IMR-90 (cell line): ENCODE measurements at places on chromosomes 1 and 21. TPM values are rescaled to one million over a fixed set of nuclear protein-coding genes. Genes with fewer than 3 reads are reported as not detected.
A peak's percentile ranks its signal among the peaks of the same experiment; 100 is the strongest.

OVAAL gene
- not detected in 2 replicates for total RNA-seq

CDC73 gene
- total RNA-seq = 29.6 and 44.7 TPM in 2 replicates

GRCh38 chr21:17195976-17196375 is 316.9 kb upstream of the CXADR start:
- DNase-seq = no peak

GRCh38 chr1:3799976-3800685 is 3.8 kb upstream of the LRRC47 start:
- DNase-seq = no peak

LCE2C gene
- not detected in 2 replicates for total RNA-seq

PLA2G2F gene
- not detected in 2 replicates for total RNA-seq

DNA sequence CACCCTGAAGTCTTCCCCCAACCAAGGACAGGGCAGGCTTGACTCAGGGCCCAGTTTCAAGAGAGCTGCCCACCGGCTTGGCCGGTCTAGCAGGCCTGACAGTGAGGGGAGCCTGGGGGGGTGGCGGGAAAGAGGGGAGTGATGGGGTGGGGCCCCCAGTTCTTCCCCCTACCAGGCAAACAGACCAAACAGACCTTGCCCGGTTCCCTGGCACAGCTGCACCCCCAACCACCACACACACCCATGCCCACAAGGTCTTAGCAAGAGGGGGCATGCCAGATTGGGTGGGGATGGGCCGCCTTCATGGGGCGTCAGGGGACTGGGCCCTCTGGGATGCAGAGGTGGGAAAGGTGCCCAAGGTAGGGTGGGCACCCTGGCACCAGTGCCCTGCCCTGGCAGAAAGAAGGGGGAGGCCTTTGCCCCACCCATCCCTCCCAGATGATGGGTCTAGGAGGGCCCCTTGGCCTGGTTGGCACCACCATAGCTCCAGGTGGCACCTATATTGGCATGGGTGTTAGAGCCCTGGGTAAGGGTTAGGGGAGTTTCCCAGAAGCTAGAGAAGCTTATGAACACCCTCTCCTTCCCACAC is 8.9 kb downstream of the ZBTB7B start:
- DNase-seq = no peak

GRCh38 chr21:41593760-41594138 is 85.8 kb upstream of the TMPRSS2 start:
- DNase-seq = no peak

ALG14 gene
- total RNA-seq = 1.4 and 2.0 TPM in 2 replicates

GRCh38 chr21:35034203-35034926 is 14.7 kb downstream of the RUNX1 start:
- DNase-seq = no peak

DNA sequence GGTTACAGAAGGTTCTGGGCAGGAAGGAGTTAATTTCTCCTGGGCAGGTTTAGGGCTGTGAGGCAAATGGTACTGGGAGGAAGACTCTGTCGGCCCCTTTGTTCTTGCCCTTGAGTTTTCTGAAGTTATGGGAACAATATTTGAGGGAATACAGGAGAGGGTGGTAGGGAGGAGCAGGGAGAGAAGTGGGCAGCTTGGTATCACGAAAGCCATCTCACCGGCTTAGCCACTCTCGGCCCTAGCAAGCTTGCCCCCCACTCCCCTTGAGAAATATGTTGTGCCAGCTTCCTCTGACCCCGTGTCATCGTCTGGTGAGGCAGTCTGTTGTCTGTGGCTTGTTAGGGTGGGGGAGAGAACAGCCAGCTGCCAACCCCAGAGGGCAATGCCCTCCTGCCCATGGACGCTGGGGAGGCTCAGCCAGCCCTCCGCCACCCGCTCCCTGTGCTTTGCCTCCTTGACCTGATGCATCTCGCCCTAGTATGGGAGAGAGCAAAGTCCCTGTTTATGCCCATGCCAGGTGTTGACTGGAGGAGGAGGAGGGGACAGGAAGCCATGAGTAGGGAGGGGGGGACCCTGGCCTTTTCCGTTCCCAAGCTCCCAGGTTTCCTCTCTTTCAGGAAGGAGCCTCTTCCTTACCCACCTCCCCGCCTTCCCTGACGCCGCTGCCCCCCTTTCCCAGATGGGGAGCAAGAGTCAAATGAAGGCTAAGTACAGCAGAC is 1.2 kb downstream of the EFNA1 start:
- no peak for DNase-seq

SLC1A7 gene
- not detected in 2 replicates for total RNA-seq

DNA sequence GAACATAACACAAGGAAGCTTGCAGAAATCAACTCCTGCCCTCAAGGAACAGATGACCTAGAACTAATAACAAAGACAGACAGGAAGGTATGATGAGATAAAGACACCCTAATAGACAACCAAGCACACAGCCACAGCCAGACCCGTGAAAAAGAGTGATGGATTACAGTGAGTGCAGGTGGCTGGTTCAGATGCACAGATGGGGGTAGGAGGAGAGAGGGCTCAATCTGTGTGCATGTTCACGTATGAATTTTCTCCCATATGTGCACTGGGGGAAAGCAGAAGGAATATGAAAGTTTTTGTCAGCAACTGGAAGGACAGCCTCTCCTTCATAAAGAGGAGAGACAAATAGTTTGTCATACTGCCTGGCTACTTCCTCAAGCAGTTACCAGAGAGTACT is 367.1 kb downstream of the PBX1 start:
- DNase-seq = no peak

DNA sequence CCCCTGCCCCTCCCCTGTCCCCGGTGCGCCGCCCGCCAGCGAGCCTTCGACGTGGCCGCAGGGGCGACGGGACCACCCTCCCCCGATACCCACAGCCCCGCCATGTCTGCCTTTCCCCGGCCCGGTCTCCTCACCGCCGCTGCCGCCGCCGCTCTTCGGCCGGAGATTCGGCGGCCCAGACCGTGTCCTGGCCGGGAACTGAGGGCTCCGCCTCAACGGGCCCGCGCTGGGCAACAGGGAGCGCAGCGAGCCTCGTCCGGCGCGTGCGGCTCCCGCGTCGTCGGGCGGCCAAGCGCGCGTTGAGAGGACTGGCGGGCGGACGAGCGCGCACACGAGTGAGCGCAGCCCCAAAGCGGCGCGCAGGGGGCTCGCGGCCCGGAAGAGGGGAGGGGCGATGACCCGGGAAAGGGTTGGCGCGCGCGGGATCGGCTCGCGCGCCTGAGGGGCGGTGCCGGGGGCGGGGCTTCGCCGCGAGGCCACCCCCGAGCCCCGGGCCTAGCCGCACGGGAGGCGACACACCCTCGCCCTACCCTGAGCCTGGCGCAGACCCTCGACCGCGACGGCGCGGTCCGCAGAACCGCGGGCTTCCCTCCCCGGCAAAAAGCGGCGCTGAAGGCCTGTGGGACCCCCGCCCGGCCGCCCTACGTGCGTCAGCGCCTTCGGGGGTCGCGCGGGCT is at the start of gene BTG3:
TSS of gene BTG3 (minus strand) at position 337 of the 677 bp plus-strand sequence. CDS start 3,757 bp downstream, outside the sequence.
- peak; percentile 76 for DNase-seq

CD5L gene
- not detected in 2 replicates for total RNA-seq

DNA sequence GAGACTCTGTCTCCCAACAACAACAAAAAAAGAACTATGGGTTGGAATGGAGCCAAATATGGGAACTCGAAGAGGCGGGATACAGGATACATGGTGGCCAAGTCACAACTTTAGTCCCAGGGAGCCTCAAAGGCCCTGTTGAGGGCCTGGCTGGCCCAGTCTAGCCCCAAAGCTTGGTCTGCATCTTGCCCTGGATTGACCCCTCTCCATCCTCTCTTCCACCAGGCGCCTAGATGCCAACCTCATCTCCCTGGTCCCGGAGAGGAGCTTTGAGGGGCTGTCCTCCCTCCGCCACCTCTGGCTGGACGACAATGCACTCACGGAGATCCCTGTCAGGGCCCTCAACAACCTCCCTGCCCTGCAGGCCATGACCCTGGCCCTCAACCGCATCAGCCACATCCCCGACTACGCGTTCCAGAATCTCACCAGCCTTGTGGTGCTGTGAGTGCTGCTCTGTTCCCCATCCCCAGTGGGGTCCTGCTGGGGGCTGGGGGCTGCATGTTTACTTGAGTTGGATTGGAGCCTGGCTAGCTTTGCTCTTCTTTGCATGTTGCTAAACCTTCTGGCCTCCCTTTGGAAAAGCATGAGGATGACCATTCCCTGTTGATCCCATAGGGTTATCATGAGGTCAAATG is 65.5 kb downstream of the UBE2T start:
- DNase-seq = no peak

MCL1 gene
- 142 and 212 TPM in 2 replicates for total RNA-seq

HSF2BP gene
- total RNA-seq = 0.83 and 0.90 TPM in 2 replicates

DNA sequence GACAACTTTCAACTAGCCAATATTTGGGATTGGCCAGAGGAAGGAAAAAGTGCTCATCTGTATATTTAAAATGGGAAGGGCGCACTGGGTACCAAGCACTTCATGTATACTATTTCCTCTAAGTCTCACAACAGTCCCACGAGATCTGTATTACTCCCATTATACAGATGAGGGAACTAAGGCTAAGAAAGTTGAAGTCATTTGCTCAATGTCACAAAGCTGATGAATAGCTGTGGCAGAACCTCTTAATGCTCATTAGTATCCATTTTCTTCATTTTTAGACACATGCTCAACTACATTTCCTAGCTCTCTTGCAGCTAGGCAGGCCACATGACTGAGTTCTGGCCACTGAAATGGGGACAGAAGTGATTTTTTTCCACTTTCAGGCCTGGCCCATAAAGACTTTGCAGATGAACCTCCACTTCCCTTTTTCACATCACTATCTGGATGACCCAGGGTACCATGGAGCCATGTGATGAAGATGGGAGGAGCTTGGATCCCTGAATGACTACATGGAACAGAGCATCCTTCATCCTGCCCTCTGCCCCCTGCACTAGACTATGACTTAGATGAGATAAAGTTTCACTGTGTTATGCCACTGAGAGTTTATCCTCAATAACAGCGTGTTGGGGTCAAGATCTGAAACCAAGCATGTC is 31.8 kb downstream of the ATF3 start:
- no peak for DNase-seq

DNA sequence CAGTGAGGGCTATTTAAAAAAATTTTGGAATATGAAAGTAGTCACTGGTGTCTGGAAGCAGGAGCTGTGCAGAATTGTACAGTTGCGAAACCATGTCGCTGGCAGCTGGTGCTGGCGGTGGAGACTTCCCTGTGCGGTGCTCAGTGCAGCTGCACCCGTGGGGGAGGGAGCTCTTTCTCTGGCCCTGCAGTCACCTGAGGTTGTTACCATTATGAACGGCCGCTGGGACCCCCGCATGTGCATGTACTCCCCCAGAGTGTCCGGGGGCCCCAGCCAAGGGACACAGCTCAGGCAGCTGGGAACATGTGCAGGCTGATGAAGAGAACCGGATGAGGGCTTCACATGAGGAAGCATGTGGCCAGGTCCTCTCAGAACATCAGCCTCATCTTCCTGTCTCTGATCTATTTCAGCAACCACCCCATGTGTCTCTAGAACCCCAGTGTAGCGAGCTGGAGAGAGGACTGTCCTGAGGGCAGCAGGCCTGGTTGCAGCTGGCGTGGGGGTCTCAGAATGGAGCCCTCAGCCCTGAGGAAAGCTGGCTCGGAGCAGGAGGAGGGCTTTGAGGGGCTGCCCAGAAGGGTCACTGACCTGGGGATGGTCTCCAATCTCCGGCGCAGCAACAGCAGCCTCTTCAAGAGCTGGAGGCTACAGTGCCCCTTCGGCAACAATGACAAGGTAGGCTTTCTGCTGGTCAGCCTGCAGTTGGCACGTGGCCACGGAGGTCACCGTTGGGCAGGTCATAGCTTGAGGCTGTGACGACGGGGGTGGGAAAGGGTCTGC is at the start of gene TRPM2:
TSS of gene TRPM2 (plus strand) at position 431 of the 780 bp plus-strand sequence. CDS start at position 511, 80 bp downstream.
- DNase-seq = no peak

GCLM gene
- 18.3 and 20.1 TPM in 2 replicates for total RNA-seq

ARHGAP29 gene
- total RNA-seq = 30.3 and 45.3 TPM in 2 replicates
